Kidney epithelial cell (primary cell): ENCODE measurements at places on chromosomes 16 and 17.

- DNase-seq, result no peak
Measured at GRCh38 chr17:76952402-76952801, 84.2 kb downstream of the MGAT5B start.

- DNase-seq, result peak; percentile 78
Measured at GRCh38 chr16:5041600-5042133, 7.9 kb upstream of the NAGPA start.

DNA sequence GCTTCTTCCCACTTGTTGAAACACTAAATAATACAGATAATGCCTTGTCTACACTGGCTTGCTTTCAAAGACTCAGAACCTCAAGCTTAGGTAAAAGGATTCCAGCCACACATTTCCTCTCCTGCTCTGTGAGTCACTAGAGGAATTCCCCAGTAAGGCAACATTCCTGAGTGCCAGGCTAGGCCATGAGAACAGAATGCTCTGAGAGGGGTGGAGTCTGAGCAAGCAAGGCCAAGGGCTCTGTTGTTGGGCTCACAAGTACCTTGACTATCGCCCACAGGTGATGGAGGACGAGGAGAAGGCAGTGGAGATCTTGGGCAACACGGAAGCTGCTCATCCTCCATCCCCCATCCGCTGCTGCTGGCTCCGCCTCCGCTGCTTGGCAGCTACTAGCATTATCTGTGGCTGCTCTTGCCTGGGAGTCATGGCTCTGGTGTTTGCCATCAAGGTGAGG is 6.7 kb upstream of the PHKG2 start:
- DNase-seq, result peak; percentile 96

- DNase-seq, result no peak
Measured at GRCh38 chr17:44197107-44197506, 2.6 kb downstream of the ATXN7L3 start.

DNA sequence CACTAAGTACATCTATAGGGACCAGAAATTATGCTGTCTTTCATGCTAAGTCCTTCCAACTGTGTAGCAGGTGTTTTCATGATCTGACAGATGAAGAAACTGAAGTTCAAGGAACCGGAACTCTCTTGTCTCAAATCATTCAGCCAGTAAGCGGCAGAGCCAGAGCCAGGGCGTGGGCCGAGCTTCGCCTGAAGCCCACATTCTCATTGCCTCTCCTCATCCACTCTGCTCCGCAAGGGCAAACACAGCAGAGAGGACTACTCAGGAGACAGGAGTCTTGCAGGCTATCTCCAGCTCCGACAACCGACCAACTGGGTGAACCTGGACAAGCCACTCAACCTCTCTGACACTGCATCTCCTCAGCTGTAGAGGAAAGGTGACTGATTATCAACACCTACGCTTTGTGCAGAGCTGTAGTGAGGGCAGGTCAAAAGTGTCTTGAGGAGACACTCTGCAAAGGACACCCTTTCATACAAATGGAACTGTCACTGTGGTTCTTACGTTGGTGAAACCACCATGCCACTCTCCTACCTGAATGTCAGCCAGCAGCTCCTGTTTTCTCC is 72.9 kb downstream of the CYTH1 start:
- DNase-seq, result no peak

DNA sequence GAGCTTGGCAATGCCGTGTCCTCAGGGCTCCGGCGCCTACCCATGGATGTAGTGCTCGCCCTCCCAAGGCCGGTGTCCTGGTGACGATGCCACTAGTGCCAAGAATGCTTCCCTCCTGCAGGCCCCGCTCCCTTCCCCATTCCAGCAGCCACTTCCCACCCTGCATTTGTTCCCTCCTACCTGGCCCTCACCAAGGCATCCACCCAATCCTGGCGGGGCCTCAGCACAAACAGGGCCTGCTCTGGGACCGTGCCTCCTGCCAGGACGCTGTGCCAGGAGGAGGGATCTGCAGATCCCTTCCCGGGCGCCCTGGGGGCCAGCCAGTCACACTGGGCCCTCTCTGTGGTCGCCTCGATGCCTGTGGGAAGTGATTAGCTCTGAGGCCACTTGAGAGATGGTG is 25.1 kb downstream of the ABR start:
- DNase-seq, result no peak

DNA sequence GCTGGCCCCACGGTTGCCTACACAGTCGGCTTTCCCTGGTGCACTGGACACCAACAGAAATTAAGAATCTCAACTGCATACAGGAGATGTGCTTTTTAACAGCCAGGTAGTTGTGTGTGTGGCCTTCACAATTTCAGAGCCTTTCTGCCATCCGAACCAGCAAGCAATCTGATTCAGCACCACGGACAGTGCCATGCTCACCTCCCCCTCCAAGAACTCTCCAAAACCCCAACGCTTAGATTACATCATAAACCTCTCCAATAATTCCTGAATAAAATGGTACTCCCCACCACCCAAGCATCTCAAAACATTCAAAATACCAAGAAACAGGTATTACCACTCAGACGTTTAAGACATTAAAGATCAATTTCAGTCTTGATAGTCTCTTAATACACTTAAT is 31.8 kb downstream of the USP7 start:
- no peak for DNase-seq

DNA sequence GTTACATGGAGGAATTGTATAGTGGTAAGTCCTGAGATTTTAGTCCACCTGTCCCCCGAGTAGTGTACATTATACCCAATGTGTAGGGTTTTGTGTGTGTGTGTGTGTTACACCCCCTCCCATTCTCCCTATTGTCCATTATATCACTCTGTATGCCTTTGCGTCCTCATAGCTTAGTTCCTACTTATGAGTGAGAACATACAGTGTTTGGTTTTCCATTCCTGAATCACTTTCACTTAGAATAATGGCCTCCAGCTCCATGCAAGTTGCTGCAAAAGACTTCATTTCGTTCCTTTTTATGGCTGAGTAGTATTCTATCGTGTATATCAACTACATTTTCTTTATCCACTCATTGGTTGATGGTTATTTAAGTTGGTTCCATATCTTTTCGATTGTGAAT is 635 bp upstream of the FA2H start:
- no peak for DNase-seq

- peak; percentile 89 for DNase-seq
Measured at GRCh38 chr17:13346081-13346533, 255.6 kb downstream of the HS3ST3A1 start.

DNA sequence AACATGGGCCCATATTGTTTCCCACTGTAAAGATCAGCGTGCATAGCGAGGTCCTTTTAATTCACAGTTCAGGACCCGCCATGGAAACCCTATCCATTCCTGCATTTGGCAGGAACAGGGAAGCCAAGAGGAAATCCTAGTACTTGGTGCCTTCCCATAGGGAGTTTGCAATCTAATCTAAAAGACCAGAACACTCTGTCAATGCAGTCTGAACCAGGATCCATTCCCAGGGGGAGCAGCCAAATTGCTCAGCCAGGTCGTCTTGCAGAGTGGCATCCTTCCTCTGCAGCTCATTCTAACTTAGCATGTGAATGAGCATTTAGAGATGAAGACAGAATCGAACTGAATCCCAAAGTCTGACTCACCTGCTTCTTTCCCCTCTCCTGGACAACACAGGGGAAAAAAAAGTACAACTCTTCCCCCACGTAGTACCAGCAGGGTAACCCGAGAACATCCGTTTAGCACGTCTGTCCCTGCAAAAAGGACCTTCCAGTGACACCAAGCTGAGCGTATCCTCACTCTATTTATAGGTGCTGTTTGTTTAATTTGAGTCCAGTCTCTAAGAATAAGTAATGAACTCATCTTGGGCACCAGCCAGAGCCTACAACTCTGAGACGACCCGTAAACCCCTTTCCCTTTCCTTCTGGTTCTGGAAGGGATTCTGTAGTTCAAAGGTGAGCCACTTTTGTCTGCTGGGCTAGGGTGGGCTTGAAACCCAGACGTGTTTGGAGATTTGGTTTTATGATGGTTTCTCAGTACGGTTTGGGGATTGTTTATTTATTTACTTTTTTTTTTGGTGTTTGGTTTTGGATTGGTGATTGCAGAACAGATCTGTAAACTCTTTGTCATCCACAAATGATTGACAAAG is 74.5 kb downstream of the ERCC4 start:
- no peak for DNase-seq

DNA sequence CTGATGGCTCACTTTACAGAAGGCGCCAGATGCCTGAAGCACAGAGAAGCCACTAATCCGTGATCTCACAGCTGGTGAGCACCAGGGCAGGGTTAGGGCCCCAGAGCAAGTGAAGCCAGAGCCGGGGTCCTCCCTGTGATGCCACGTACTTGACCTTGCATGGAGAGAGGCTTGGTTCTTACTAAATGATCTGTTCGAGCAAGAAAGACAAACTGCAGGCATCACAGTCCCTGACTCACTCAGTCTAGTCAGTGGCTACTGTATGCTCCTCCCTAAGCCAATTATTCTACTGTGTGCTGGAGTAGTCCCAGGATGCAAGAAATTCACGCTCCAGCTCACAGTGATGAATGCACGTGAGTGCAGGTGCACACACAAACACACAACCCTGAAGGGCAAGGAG is 55.4 kb downstream of the SDK2 start:
- no peak for DNase-seq

DNA sequence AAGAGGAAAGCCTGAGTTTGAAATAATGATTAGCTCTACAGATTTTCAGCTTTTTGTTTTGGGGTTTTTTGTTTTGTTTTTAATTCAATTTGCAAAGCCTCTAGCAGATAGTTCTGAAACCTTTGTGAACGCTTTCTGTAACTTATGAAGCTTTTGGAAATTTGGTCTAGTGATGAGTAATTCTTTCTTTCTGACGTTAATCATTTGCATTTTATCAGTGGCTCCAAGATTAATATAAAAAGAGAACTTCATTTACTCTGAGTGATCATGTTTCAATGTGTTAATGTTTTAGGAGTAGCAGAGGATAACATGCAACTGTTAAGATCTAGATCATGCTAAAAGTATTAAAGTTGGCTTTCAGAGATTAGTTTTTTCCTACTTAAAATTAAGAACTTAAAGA is 160.3 kb upstream of the TBX2 start:
- no peak for DNase-seq

DNA sequence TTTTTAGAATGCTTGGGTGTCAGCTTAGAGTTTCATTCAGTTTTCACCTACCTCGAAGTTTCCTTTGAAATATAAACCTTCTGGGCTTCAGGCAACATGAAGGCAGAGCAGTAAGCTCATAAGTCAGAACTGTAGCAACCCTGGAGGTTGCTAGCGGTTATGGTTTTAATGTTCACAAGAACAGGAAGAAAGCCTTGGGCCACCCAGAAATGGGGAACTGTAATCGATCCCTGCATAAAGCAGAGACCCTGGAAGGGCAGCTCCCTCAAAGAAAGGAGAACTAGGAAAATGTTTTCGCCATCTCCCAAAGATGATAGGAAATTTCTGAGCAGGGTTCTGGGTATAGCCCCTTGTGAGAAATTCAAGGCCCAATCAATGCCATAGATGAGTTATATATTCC is 47.8 kb upstream of the RASL10B start:
- DNase-seq, result no peak

GRCh38 chr17:784143-784542 is 2.0 kb downstream of the MRM3 start:
- DNase-seq, result no peak

- DNase-seq, result no peak
Measured at GRCh38 chr17:1970843-1971384, 54.2 kb downstream of the RTN4RL1 start.

- no peak for DNase-seq
Measured at GRCh38 chr16:48284772-48285409, 37.6 kb upstream of the ABCC11 start.

- no peak for DNase-seq
Measured at GRCh38 chr17:61326330-61326729, 73.3 kb upstream of the TBX2 start.

DNA sequence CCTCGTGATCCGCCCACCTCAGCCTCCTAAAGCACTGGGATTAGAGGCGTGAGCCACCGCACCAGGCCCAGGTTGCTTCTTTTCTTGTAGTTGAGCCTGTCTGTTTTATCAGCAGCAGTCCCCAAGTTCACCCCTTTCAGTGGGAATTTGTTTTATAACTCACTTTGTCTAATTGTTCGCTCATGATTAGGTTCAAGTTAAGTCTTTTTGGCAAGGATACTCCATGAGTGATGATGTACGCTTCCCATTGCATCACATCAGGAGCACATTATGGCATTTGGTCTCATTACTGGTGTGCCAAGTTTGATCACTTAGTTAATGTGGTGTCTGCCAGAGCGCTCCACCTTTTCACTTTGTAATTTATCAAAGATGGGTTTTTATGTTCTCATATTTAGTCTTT is 14.4 kb upstream of the GJD3 start:
- DNase-seq, result no peak

DNA sequence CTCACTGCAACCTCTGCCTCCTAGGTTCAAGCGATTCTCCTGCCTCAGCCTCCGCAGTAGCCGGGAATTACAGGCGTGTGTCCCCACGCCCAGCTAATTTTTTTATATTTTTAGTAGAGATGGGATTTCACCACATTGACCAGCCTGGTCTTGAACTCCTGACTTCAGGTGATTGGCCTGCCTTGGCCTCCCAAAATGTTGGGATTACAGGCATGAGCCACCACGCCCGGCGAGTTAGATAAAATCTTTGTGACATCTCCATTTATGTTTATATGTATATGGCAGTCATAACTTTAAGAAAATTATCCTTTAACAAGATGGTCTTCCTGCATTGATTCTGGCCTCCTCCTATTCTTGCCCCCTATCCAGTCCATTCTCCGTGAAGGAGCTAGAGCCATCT is 24.0 kb downstream of the CCDC42 start:
- no peak for DNase-seq

DNA sequence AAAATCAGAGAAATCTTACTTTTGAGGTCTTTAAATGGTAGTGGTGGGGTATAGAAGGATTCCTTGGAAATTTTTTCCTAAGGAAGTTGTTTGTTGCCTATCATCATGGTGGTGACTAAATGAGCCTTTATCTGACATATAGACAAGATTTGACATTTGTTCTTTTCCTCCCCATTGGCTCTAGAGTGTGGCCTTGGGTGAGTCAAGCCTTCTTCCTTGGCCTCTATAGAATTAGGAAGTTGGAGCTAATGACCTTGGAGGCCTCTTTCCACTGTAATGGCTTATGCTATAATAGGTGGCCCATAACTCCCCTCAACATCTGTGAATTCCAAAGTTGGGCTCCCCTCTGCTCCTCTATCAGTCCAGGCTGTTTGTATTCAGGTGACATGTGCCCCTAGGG is 79.1 kb upstream of the HNF1B start:
- no peak for DNase-seq

DNA sequence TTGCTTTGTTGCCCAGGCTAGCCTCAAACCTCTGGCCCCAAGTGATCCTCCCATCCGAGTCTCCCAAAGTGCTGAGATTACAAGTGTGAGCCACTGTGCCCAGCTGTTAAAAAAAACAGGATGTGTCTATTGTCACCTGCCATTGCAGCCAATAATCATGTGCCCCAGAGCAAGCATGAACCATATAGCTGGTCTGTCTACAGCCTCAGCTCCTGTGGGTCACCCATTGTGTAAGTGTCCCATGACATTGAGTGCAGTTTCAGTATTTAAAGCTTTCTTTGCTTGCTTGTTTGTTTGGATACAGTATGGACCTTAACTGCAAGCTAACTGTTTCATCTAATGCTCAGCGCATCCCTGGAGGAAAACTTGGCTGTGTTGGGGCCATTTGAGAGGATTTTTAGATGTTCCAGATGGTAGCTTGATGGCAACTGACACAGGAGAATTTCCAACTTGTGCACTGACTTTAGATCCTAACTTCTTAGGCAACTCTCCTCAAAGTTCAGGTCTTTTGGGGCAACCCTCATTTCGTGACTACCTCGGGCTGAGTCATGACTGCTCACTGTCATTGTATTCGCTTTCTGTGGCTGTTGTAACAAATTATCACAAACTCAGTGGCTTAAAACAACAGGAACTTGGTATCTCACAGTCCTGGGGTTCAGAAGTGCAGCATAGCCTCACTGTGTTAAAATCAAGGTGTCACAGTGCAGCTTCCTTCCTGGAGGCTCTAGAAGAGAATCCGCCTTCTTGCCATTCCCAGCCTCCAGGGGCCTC is 30.3 kb upstream of the ADORA2B start:
- no peak for DNase-seq
